ENCODE measurements at places on chromosomes 7 and 10.

- DNase-seq = no peak
These were observed 48.0 kb upstream of the NCF1 start for GRCh38 chr7:74725840-74726239.

DNA sequence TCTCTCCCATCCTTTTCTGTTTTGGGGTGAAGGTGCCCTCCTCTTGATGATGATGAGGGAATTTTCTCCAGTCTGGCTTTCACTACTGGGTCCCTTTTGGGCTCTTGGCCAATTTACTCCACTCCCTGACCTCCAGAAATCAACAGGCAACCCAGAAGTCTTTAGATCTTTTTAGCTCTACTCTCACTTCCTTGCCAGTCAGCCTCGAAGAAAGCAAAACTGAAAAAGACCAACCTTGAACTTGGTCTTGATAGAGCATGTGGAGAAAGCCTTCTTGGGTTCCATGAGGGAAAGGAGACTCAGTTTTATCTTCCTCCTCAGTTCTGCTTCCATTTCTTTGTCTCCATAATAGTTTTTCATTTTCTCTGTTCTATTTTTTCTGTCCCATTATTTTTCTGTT, 91.4 kb upstream of the NPVF start:
- DNase-seq = no peak

DNA sequence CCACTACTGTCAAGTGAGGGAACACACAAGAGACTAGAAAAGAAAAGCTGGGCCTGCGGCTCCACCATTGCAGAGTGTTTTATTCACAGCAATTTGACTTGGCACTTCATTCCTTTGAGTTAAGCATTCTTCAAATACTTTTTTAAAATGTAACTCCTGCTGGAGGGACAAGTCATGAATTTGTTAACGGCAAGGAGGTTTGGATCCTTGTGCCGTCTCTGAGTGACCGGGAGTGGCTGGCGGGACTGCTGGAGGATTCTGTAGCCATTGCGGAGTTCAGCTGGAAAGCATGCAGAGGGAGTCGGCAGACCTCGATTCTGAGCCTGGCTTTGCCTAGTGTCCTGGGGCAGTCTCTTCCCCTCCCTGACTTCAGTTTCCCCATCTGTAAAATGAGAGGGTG, 9.8 kb downstream of the HSPA12A start:
- no peak for DNase-seq

DNA sequence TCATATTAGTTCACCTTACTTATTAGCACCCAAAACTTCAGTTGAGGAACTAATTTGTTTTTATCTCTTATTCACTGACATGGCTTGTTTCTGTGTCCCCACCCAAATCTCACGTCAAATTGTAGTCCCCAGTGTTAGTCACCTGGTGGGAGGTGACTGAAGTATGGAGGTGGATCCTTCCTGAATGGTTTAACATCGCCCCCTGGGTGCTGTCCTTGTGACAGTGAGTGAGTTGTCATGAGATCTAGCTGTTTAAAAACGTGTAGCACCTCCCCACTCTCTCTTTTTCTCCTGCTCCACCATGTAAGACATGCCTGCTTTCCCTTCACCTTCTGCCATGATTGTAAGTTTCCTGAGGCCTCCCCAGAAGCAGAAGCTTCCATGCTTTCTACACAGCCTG, 75.0 kb upstream of the HECTD2 start:
- DNase-seq = no peak

- no peak for DNase-seq
These were observed 5.9 kb upstream of the GDF10 start for GRCh38 chr10:47294057-47294456.

Measured in foreskin keratinocyte (primary cell).